ENCODE measurements at places on chromosomes 3 and 15.

DNA sequence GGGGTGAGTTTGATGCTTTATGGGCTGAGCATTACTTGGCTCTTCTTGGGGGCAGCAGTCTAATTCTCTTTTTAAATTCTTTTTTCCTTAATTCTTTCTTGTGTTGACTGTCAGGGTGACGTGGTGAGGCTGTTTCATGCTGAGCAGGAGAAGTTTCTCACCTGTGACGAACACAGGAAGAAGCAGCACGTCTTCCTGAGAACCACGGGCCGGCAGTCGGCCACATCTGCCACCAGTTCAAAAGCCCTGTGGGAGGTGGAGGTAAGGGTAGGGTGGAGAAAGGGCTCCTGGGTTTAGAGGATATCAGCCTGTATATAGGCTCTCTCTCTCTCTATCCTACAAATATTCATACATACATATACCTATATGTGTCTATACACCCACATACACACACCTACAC, 152.3 kb downstream of the ITPR1 start:
- DNase-seq, result no peak

DNA sequence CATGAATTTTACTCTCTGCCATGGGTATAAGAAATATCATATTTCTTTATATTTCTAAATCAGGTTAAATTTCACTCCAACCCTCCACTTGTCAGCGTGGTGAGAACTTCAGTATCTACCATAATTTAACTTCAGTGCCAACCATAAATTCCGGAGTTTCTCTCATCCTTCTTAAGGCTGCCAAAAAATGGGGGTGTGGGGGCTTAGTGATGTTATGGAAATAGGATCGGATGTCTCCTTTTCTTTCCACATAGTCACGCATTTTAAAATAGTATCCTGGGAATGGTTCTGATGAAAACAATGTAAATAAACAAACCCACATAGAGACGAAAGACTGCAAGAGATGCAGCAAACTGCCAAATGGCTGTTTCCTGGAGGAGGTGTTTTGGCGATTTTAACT, 12.9 kb upstream of the FAM3D start:
- no peak for DNase-seq

DNA sequence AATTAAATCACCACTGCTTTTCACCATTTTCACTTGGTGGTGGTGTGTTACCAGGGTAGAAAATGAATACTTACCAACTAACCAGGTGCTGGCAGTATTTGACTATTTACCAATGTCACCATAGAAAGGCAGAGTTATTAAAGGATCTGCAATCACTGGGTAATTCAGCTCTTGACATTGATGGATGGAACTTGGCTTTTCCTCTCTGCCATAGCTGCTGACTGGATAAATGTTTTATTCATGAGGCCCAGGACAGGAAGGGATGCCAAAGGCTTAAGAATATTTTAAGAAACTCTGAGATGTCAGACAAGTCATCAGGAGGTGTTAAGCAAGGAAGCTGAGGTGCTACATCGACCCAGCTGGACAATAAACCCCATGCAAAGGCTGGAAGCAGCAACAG, 495.5 kb upstream of the CFAP20DC start:
- no peak for DNase-seq

DNA sequence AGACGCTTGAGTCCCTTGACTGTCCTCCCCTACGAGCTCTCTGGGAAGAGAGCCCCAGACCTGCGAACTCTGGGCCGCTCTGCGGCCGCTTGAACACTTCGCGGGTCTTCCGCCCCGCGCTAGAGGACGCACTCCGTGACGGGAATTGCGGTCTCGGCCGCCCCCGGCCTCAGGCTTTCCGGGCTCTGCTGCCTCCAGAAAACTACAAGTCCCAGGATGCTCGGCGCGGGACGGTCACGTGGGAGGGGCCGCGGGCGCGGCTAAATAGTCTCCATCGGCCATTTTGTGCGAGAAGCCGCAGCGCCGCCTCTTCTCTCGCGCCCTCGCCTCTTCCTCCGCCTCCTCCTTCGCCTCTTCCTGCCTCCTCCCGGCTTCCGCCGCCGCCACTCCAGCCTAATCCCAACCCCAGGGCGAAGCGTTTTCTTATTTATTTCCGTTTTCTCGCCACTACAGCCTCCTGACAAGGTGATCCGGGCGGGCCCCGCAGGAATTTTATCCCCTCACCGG, at the start of gene EIF1B:
EIF1B (plus strand) TSS at position 290 of the 507 bp plus-strand sequence. CDS start 235 bp downstream, outside the sequence.
- peak; percentile 96 for DNase-seq

GRCh38 chr3:72347819-72348319, 500.4 kb downstream of the SHQ1 start:
- DNase-seq, result no peak

DNA sequence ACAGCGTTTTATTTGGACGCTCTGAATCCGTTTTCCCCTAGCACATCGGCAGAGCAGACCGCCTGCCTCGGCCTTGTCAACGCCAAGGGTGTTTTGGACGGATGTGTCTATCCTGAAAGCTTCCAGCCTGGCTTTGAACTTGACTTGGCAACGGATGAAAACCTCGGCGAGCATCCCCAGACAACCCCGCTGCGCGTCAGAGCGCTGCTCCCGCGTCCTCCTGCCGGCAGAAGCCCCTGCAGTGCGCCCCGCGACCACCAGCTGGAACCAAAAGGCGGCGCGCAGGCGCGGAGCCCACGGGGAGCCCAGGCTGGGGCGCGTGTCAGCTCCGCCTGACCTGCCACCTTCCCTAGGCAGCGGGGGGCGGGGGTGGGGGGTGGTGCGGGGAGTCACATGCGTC, 26.2 kb upstream of the ARL8B start:
- no peak for DNase-seq

DNA sequence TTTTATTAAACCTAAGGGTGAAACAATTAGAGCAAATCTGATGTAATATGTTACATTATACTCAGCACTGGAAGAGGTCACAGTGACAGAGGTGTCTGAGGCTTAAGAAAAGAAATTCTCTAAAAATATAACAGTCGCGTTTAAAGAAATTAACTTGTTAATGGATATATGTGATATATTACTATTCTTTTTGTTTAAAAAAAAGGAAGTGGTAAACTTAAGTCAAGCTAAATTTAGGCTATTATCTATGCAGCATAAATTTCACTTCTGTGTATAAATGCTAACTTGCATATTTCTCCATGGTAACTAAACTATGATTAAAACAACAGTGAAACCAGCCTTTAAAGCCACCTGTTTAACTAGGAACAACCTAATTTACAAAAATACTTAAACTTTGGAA, 191.3 kb downstream of the FOXP1 start:
- DNase-seq, result no peak

- no peak for DNase-seq
Measured at GRCh38 chr3:139307601-139308555, 35.9 kb upstream of the MRPS22 start.

DNA sequence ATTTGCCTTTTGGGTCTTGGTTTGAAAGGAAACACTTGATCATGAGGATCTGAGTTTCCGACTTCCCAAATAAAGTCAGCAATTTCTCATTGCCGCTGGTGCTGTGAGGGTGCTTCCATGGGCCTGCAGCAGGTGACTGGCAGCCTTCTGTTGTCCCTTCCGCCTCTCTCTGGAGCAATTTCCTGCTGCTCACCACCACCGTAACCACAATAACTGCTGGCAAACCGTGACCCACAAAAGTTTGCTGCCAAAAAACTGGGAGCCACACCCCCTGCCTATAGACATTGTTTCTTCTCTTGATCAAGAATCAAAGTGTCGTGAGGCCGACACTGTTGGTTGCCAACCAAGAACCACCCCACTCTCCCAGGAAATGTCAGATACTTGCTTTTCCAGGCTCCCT, 164.0 kb downstream of the NR2F2 start:
- no peak for DNase-seq

GRCh38 chr3:124498891-124499290, 231.4 kb upstream of the UMPS start:
- no peak for DNase-seq

DNA sequence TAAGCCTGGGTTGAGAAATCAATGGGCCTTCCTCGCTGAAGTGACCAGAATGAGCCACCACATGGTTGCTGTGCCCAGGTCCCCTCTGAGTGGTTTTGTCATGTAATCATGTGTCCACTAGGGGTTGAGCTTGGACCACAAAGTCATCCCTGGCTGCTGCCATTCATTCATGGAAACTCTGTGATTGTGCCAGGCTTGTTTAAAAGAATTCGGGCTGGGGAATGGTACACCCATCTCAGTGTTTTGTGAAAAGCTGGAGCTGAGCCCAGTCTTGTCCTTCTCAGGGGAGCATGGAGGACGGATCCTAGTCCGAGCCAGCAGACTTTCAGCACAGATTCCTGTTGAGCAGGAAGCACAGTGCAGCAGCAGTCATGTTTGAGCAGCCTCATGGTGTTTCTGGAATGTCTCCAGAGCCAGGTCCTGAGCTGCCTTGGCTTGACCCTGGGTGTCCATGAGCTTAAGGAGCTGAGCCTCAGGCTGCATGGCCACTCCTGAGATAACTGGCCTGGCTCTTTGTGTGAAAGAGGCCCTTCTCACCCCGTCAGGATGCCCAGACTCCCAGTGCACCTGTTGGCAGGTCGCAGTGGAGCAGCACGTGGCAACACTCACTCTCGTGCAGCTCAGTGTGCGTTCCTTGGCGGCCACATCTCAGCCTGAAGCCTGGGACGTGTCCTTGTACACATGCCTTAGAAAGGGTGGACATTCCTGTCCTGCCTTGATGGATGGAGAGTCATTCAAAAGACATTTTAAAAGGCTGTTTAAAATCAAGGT, 260.3 kb upstream of the TPM1 start:
- peak; percentile 46 for DNase-seq

DNA sequence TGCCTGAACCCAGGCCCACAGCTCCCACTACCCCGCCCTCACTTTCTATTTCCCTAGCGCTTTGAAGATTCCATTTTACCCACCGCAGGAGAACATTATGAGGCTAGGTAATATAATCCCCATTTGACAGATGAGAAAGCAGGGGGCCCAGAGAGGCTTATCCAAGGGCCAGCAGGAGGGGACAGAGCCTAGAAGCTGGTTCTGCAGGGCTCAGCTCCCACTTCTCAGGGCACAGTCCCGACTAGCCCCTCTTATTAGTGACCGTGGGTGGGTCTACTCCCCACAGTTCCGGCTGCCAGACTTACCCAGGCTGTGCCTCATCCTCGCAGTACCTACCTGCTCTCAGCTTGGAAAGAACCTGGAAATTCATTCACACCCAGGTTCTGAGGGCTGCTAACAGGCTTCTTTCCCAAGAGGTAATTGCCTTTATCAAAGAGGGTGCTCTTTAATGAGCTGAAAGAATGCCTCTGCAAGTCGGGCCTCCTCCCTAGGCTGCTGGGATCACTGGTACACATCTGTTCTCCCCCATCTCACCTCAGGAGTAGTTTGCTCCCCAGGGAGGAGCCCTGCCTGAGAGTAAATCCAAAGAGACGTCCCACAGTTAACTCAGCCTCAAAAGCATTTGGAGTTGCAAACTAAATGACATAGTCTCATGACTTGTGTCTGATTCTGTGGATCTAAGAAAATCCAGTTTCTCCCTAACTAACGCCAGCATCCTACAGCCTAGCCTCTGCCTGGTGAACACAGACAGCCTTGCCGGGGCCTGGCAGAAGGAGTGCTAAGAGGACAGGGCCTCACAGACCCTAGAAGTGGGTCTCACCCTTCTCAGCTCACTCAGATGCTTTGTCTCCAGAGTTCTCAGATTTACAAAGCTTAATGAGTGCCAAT, 125.0 kb downstream of the CHSY1 start:
- no peak for DNase-seq

DNA sequence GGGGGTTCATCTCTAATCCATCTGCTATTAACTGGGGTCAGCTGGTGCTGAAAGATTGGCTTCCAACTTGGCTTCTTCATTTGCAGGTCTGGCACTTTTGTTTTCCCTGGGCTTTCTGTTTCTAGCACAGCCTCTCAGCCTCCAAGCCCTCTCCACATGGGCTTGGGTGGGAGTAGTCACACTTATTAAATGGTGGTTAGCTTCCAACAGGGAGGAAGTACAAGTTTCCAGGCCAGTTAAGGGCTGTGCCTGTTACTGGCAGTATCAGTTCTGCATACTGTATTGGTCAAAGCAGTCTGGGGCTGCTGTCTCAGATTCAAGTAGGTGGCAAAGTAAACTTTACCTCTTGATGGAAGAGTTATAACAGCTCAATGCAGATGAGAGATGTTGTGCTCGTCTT, 627.1 kb upstream of the CCDC54 start:
- DNase-seq, result no peak

DNA sequence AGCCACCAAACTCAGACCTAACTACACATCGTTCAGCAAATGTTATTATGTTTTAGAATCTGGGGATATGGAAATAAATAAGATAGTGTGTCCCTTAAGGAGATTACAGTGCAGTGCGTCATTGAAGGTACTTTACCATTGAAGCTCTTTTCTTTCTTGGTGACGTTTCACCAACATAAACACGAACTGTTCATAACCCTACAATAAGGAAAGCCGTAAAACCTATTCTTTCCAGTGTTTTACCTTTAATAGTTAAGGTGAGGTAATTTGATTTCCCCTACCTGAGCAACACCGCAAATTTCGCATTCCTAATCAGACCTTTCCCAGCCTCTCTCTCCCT, 826 bp downstream of the CCDC66 start:
- no peak for DNase-seq

DNA sequence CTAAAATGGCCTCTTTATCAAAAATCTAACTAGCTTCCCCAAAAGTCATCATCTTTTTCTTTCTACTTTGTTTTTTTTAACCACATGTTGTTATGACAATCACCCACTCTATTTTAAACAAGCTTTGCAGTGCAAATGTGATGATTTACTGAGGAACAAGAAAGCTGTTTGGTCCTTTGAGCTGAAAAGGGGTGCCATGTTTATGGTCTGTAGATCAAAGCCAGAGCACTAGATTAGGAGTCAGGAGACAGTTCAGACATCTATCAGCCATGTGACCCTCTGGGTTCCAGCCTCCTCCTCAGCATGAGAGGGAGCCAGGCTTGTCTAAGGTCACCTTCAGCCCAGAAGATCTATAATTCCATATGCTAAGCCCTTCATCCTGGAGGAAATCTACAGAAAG, 65.9 kb downstream of the RPL22L1 start:
- DNase-seq, result no peak

GRCh38 chr3:128095222-128095703, 28.3 kb downstream of the RUVBL1 start:
- peak; percentile 36 for DNase-seq

GRCh38 chr3:31917303-31918005, 63.6 kb downstream of the OSBPL10 start:
- DNase-seq, result no peak

GRCh38 chr3:58082047-58082446, 73.8 kb downstream of the FLNB start:
- no peak for DNase-seq

DNA sequence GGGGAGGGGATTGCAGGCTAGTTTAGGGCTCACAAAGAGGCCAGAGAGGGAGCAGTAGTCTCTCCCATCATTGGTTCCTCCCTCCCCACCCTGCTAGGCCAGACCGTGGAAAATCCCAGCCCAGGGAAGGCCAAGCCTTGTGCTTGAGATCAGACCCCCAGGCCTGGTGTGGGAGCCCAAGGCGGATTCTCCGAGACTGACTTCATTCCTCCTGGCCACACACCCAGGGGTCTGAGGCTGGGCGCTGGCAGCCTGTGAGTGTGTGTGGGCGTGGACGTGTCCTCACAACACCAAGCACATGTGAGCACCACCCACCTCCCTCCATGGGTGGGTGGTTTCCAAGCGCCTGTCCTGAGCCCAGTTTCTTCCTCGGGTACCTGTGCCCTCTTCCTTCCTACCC, 4.1 kb downstream of the LOXL1 start:
- DNase-seq, result no peak

GRCh38 chr3:12394569-12395271, 89.6 kb upstream of the TSEN2 start:
- no peak for DNase-seq

GRCh38 chr3:37144806-37145205, 29.6 kb downstream of the LRRFIP2 start:
- DNase-seq, result no peak
